Kidney glomerular epithelial cell (primary cell): ENCODE measurements at places on chromosomes 11 and 22.

DNA sequence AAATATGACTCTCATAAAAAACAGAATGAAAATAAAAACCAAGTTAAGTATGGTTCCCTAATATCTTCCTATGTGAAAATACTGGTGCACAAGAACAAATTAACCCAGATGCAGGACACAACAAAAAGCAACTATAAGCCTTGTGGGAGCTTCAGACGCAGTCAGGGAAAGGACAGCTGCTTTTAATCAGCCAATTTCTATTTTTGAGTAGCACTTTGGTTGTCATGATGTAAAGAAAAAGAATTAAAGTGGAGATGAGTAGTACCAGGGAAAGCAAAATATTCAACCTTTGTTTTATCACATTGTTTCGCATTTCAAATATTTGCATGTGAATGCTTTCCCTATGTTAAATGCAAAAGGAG is 339.9 kb downstream of the SOX6 start:
- no peak for DNase-seq

GRCh38 chr11:62103986-62104385 is 19.8 kb upstream of the INCENP start:
- peak; percentile 8 for DNase-seq

GRCh38 chr11:14310679-14311078 is 48.3 kb downstream of the RRAS2 start:
- DNase-seq: no peak

DNA sequence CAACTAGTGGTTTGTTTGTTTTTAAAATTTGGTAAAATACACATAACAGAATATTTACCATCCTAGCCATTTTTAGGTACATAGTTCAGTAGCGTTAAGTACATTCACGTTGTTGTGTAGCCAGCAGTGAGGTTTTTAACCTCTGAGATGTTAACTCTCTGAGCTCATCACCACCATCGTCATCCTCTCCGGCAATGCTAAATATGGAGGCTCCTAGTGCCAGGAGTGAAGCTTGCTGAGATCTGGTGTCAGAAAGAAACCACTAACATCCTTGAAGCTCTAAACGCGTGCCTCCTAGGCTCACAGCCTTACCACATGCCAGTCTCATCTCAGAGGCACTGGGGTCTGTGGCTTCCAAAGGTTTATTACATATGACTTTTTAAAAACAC is 330.2 kb upstream of the B3GAT1 start:
- no peak for DNase-seq

GRCh38 chr22:46931881-46932280 is 169.4 kb downstream of the TBC1D22A start:
- no peak for DNase-seq

GRCh38 chr22:49901457-49901856 is 16.8 kb downstream of the ALG12 start:
- no peak for DNase-seq

DNA sequence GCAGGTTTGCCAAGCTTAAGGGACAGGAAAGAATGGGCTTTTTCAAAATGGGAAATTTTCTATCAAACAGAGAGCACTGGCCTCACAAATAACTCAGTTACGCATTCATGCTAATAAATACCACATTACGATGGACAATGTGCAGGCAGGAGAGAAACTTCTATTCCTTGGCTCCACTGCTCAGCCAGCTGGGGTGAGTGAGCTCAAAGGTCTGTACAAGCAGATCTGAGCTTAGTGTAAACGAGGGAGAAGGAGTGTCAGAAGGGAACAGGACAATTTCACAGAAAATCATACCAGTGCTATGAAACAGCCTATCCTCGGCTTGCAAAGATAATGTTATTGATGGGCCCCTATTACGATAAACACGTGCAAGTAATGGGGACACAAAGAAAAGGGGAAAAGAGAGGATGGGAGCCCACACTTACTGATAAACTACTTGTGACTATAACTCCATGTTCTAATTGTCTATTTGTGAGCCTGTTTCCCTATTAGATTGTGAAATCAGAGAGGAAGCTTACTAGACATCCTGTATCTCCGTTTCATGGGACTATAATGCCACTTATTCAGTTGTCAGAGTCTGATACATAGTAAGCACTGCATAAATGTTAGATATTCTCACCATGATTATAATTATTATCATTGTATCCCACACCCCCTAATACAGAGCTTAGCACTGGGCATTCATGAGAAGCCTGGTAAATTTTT is 46.3 kb downstream of the AMOTL1 start:
- DNase-seq: no peak

- peak; percentile 72 for DNase-seq
Measured at GRCh38 chr11:12827929-12828812, 153.9 kb downstream of the TEAD1 start.

DNA sequence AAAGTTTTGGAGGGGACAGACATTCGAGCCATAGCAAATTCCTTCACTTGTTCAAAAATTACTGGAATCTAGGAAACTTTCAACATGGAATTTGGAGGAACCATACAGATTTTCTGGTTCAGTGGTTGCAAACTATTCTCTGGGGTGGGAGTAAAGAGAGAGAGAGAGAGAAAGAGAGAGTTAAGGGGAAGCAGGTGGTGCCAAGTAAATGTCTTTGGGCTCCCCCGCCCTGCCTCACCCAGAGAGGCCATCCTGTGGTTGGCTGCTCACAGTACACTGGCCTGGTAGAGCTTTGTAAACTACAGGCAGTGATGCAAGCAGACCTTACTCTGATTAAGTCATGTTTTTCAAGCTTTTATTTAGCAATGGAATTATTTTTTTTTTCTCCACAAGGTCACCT is 82.6 kb downstream of the ADAMTS15 start:
- DNase-seq: peak; percentile 95

- no peak for DNase-seq
Measured at GRCh38 chr11:63536669-63537292, at the start of gene PLAAT4. TSS of gene PLAAT4 (plus strand) at chr11:63536808. CDS start at chr11:63536869, 61 bp downstream.

GRCh38 chr11:134634897-134635831 is 223.1 kb upstream of the B3GAT1 start:
- no peak for DNase-seq

GRCh38 chr22:48644997-48645396 is 1182.7 kb downstream of the BRD1 start:
- no peak for DNase-seq

- no peak for DNase-seq
Measured at GRCh38 chr22:36435516-36436415, 45.7 kb downstream of the TXN2 start.

DNA sequence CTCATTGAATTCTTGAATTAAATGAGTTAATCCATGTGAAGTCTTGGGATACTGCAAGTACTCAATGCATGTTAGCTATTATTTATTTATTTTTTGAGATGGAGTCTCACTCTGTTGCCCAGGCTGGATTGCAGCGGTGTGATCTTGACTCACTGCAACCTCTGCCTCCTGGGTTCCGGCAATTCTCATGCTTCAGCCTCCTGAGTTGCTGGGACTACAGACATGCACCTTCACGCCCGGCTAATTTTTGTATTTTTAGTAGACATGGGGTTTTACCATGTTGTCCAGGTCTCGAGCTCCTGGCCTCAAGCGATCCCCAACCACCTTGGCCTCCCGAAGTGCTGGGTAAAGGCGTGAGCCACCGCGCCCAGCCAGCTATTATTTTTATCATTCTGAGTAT is 9.4 kb downstream of the MMP7 start:
- no peak for DNase-seq

DNA sequence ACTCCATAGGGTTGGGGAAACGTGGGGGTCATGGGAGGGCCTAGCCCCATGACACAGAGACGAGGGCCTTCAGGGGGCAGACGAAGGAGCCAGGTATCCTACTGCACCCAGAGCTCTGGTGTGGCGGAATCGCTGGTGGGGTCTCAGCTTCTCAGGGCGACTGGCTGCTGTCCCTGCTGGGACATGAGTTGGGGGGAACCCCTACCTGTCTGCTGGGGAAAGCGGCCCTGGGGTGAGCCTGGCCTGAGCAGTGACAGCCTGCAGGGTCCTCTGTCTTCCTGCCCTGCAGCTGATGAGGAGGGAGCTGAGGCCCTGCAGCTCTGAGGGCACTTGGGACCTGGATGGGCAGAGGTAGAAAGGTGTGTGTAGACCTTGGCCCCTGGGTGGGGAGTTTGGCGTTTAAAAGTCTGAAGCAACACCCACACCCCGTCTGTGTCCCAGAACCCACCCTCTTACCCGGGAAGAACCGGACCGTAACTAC is 33.6 kb upstream of the GRAMD4 start:
- no peak for DNase-seq

DNA sequence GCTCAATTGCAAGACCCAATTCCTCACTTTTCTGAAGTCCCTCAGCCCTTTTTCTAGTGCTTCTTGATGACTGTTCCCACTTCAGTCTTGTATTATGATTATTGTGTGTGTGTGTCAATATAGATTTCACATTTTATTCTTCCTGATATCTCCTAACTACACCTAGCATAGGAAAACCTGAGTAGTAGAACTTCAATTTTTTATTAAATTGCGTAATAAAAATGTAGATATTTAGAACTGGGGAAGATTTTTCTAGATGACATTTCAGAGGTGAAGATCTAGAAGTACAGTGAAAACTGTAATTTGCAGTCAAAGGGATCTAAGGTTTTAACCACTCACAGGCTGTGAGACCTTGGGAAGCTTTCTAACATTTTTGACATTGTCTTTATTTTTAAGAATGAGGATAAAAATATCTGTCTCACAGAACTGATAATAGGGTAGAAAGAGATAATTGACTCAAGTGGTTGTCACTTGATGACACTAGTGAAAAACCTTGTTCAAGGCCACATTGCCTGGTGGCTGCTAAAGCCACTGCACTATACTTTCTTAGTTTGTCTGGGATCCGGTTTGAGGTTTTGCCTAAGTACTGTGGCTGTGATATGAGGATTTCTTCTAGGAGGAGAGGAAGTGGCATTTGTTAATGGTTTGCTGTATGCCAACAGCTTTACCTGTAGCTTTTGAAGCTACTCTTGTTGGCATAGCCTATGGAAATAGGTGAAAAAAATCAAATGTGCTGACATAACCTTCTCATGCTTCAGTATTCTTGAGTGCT is 32.2 kb upstream of the SESN3 start:
- DNase-seq: no peak

DNA sequence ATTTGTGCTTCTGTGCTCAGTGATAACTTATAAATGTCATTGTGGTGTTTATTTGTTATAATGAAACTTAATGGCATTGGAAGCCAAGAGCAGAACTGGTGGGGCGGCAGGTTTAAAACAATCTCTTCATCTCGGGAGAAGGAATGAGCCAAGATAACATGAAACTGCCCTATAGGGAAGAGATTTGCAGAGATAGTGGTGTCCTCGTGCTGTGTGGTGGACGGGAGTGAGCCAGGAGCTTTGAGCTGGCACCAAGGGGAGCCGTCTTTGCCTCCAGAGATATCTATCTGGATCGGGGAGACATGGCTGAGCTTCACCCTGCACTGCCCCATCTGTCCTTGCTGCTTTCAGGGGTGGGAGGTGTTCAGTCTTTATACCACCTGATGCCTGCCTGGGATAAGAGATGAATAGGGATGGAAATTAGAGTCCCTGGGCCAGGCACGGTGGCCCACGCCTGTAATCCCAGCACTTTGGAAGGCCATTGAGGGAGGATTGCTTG is 189.6 kb downstream of the ST3GAL4 start:
- DNase-seq: no peak

DNA sequence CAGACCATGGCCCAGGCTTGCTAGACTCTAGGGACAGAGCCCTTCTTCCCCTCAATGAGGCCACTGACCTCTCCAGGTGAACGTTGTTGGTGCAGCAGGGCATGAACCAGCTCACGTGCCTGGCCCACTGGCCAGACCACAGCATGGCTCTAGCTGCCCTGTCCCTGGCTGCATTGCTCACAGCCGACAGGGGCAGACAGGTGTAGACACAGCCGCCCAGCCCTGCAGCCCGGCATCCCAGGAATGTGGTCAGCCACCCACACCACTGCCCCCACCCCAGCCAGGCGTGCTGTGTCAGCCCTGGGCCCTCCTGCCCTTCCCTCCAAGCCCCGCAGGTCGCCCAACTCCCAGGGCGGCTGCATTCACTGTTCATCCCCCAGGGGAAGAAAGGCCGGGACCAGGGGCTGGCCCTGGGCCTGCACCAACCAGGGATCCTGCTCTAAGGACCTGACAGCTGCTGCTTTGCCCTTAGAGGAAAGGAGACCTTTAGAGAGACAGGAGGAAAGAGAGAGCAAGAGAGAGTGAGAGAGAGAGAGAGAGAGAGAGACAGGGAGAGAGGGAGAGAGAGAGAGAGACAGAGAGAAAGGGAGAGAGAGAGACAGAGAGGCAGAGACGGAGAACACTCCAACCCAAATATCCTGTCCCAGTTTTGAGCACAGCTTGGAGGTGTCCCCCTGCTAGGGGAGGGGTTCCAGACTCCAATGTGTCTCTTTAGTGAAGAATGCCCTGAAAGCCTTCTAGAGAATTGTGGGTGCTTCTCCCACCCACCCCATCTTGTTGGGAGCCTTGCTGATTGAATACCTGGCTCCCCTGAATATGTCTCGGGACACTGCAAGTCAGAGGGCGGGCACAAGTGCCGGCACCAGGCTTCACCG is 44.2 kb upstream of the LINC01488 start:
- DNase-seq: peak; percentile 67

GRCh38 chr11:60633645-60634044 is 65.8 kb upstream of the MS4A8 start:
- no peak for DNase-seq

DNA sequence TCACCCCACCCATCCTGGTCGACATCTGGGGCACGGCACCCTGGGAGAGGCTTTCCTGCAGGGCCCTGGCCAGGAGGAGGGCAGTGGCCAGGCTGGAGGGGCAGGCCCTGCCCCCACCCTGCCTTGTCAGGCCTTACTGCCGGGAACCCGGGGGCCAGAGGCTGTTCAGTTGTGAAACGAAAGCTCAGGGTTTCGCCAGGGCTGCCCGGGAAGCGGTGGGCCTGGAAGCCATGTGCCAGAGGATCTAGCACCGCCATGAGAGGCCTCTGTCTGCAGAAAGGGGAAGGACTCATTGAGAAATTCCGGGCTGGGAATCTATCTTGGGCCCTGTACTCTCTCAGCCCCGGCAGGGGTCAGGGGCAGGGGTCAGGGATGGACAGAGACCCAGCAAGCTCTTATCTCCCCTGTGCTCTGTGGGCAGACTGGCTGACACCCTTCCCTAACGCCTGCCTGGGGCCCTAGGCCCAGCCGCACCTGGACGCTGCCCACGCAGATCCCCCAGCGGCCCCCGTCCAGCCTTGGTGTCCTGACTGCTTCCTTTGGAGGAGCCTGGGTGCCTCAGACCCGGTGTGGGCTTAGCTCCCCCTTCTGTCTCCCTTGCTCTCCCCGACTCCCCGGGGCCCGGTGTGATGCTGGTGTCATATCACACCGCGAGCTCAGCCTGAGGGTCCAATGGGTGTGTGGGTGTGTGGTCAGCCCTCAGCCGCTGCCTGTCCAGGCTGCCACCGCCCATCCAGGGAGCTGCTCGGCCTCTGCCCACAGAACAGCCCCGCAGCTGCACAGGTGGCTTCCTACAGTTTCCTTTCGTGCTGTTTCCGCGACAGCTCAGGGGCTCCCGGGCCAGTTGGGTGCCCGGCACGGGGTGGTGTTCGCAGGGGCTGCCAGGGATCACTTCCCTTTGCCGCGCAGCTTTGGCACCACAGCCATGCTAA is 6.5 kb downstream of the PIM3 start:
- DNase-seq: no peak

DNA sequence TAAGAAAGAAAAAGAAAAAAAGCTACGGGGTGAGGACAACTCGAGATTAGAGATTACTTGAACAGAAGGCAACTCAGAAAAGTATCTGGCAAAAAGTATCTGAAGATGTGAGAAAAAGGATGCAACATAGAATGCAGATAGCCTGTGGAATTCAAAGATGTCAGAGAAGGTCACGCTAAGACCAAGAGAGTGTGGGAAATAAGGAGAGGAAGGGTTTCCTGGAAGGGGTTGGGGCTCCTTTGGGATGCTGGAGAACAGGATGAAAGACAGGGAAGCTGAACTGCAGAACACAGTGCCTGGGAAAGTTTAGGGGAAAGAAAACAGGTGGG is 1.2 kb downstream of the GUCY1A2 start:
- no peak for DNase-seq

- DNase-seq: no peak
Measured at GRCh38 chr11:122308226-122308625, 192.2 kb upstream of the BLID start.
